ENCODE measurements at places on chromosomes 7 and 10.

DNA sequence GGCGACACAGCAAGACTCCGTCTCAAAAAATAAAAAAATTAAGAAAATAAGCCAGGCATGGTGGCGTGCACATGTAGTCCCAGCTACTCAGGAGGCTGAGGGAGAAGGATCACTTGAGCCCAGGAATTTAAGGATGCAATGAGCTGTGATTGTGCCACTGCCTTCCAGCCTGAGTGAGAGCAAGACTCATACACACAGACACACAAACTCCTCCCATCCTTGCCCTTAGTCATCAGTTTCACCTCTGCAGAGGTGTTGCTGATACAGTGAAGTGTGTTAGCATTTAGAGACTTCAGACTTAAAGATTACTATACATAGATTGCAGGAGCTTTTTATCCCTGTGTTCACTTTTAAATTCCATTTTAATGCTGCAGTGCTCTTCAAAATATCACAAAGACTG lies 5.5 kb upstream of the H2AZ2 start:
- no peak for DNase-seq

- peak; percentile 58 for DNase-seq
Observed at GRCh38 chr7:149879271-149879743, 5.5 kb downstream of the ATP6V0E2 start.

DNA sequence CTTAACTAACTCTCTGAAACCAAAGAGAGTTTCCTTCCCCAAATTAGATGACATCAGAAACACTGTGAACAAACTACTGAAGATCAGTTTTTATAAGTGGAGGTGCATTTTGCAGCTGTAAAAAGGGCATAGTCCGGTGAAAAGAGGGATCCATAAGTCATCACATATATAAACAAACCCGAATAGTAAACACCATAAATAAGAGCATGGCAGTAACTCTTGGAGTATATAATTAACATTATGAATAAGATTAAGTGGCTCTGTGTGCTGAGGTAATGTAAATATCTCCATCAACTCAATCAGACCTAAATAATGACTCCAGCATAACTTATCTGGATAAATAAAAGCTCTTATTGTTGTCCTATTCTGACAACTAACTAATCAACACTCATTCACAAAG lies 43.0 kb upstream of the SHTN1 start:
- no peak for DNase-seq

GRCh38 chr10:104925232-104925851 lies 284.3 kb downstream of the SORCS3 start:
- DNase-seq: peak; percentile 30

GRCh38 chr10:96285331-96285752 lies 14.0 kb upstream of the BLNK start:
- no peak for DNase-seq

GRCh38 chr7:129351320-129351719 lies 82.9 kb upstream of the STRIP2 start:
- DNase-seq: no peak

GRCh38 chr10:128150561-128150960 lies 24.3 kb upstream of the MKI67 start:
- no peak for DNase-seq

GRCh38 chr7:71130031-71130679 lies 1.8 kb upstream of the GALNT17 start:
- no peak for DNase-seq

GRCh38 chr7:24233386-24233785 lies 50.6 kb upstream of the NPY start:
- DNase-seq: no peak

GRCh38 chr7:157682064-157682945 lies 345.5 kb downstream of the DNAJB6 start:
- DNase-seq: no peak

DNA sequence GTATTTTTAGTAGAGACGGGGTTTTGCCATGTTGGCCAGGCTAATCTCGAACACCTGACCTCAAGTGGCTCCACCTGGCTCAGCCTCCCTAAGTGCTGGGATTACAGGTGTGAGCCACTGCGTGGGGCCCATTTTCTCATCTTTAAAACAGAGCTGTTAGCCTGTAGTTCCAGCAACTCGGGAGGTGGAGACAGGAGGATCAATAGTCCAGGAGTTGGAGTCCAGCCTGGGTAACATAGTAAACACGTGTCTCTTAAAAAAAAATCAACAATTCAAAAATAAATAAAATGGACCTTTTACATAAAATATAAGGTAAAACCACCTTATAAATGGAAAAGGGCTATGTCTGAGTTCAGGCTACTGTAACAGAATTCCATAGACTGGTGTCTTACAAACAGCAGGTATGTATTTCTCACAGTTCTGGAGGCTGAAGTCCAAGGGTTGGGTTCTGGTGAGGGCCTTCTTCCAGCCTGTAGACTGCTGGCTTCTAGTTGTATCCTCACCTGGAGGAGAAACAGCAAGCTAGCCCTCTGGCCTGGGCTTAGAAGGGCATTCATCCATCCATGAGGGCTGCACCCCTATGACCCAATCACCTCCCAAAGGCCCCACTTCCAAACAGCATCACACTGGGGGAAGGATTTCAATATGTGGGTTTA lies 7.0 kb upstream of the PVRIG start:
- peak; percentile 12 for DNase-seq

- no peak for DNase-seq
Observed at GRCh38 chr10:14371581-14371980, 40.9 kb upstream of the FRMD4A start.

DNA sequence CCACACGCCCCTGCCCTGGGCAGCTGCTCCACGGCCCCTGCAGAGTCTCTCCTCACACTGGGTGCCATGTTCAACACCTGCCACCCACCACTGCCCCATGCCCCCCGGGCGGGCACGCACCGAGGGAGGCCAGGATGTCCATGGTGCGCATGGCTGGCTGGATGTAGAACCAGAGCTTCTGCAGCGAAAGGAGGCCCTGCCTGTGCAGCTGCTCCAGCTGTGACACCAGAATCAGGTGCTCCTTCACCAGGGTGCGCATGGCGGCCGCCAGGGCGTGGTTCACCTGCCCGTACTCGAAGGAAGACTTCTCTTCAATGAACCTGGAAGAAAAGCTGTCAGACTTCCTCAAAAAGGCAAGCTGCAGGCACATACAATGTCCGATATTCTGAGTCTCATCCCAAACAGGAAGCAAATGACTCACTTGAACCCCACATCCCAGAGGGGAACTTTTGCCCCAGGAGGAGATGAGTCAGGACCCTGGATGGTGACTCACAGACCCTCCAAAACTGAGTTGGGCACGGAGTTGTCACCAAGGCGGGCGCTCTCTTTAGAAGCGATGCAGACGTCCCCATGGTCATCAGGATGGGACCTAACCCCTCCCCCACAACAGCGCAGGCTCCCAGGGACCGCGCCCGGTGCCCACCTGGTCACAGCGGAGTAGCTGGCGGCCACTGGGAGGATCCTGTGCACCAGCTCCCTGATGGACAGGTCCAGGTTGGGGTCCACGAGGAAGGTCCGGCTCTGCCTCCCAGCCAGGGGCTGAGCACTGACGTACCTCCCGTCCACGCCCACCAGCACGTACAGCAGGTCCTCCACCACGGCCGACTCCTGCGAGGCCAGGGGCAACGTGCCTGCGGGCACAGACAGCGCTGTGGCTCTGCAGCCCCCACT lies 15.5 kb downstream of the TUBGCP2 start:
- peak; percentile 77 for DNase-seq

- DNase-seq: no peak
Observed at GRCh38 chr7:44693641-44694313, 54.9 kb upstream of the ZMIZ2 start.

GRCh38 chr7:106061301-106061979 lies 50.7 kb downstream of the SYPL1 start:
- no peak for DNase-seq

DNA sequence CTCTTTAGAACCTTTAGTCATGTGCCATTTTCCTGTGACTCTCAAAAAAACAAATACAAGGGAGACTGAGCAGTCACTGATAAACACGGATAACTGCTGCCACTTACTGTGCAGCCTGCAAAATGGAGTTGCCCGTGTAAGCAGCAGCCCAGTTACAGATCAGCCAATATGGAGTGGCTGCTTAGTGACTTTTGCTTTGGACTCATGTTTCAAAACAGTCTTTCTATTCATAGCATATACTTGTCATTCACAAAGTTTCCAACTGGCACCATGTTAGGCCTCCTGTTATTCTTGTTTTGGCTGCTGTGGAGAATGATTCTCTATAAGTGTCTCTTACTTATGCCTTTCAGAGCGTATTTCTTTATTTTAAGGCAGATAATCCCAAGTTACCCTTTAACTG lies 3.0 kb downstream of the FAM204A start:
- DNase-seq: no peak

DNA sequence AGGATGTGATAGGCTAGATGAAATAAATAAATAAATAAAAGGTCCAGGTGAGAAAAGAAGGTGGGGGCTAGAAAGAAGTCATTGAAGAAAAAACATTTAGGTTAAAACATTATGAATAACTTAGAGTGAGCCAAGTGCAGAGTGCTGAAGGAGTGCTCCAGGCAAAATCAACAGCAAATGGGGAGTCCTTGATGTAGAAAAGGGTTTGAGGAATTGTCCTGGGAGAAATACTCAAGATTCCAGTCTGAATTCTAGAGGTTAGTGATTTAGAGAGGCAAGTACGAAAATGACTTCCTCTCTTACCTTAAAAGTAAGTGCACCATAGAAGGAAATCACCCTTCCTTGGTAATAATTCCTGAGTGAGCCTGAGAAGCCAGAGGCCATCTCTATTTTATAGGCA lies 19.7 kb downstream of the CAV1 start:
- DNase-seq: no peak

DNA sequence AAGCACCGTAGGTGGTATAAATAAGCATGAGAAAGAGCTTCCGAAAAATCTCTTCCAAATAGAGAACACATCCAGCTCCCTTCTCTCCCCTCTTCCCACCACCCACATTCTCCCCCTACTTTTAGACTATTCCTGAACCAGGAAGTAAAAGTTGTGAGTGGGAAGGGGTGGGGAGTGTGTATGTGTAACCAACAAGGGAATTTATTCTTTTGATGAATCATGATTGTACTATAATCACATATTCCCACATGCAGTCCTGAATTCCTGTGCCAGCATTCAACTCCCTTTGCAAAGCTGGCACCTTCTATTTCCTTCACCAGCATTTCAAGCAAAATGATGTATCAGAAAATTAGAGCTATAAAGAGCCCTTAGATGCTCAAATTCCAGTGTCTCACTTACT lies 230.6 kb upstream of the CHRM2 start:
- no peak for DNase-seq

DNA sequence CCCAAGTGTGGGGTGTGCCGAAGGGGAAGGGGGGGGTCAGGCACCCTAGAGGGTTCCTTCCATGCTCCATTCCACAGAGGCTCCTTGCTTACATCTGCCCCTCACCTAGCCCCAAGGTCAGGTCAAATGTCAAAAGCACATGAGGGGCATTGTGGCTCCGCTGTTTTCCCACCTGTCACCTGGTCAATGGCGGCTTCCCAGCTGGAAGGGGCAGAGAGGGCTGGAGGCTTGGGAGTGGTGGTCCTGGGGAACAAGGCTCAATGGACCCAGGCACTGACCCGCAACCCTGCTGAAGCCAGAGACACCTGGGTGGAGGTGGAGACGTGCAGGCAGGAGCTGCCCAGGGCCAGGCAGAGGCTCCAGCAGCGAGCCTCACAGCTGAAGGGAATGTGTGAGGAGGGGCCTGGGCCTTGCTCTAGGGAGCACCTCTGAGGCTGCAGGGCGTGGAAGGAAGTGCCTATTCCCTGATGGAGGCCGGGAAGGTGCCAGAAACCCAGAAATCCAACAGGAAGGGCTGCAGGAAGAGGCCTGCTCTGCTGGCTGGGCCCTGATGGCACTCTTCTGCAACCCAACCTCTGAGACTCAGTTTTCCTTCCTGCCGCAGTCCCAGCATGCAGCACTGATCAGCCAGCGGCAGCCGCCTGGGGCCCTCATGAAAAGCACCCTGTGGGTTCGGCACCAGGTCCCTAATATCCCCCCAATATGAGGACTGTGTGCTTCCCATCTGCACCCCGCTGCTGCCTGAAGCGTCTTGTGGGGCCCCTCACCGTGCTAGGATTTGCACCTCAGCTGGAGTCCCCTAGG lies 16.0 kb downstream of the RASGEF1A start:
- DNase-seq: peak; percentile 41

DNA sequence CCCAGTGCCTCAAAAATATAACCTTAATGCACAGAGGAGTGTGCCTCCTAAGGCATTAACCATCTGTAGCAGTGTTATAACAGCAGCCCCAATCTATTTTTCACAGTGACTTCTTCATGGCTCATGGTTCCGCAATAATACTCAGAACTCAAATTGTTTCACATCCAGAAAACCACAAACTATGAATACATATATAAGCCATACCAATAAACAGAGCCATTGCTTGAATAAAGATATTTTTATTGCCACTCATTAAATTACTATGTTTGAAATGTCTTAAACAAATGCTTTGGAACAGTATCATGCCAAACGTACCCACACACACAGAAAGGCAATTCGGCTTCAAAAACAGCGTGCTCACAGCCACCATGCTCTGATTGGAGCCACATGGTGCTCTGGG lies 629.3 kb upstream of the NRP1 start:
- no peak for DNase-seq

DNA sequence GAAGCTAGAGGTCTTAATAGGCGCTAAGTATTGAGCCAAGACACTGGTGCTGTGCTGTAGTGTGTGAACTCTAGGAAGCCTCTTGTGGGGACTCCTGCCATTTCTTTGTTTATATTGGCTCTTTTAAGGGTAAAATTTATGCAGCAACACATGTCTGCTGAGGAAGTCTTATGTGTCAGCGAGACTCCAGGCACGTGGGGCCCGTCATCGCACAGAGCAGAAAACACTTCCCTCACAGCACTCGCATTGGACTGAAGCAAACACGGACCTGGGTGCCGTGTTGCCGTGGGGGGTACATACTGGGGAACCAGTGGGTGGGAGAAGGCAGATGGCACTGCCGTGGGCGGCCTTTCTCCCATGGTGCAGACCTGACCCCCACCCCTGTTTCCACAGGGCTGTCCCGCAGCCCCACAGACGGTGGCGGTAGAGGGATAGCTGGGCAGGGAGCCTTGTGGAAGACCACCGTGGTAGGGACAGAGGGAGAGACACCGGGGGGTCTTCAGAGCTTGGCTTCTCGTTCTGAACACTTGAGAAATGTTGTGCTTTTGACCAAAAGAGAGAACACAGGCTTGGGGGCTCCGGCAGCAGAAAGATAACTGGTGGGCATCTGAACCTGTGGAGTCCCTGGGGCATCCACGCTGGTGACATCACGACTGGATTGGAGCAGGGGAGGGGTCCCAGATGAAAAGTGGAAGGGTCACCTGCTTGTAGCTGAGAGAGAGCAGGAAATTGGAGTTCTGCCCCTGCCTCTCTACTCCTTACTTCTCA lies 284.7 kb upstream of the SHH start:
- no peak for DNase-seq

GRCh38 chr7:120110169-120110568 lies 162.8 kb upstream of the KCND2 start:
- no peak for DNase-seq

GRCh38 chr7:66778201-66778600 lies 37.7 kb downstream of the RABGEF1 start:
- no peak for DNase-seq

DNA sequence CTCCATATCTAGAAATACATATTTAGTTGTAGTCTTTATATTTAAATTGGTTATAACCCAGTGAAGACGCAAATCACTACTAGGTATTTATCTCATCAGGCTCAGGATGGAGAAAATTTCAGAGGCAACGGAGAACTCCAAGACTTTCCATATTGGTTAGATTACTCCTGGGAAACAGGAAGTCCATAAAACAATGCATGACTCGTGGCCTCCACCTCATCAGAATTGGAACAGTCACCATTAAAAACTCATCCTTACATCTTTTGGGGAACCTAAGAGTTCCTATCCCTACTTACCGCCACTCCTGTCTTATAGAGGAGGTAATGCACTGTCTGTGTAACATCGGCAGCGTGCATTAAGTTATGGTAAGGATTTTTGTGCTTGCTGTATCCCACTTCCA lies 177.6 kb downstream of the PPP1R17 start:
- no peak for DNase-seq

Data from pancreas (tissue), 10 donors.